ENCODE measurements at places on chromosomes 5 and 9.

GRCh38 chr5:39353717-39354399 is 10.4 kb downstream of the C9 start:
- no peak for DNase-seq

- DNase-seq = no peak
Observed at GRCh38 chr5:15135661-15136060, 264.1 kb upstream of the ANKH start.

GRCh38 chr9:79692857-79693571 is 121.2 kb downstream of the TLE4 start:
- DNase-seq = no peak

DNA sequence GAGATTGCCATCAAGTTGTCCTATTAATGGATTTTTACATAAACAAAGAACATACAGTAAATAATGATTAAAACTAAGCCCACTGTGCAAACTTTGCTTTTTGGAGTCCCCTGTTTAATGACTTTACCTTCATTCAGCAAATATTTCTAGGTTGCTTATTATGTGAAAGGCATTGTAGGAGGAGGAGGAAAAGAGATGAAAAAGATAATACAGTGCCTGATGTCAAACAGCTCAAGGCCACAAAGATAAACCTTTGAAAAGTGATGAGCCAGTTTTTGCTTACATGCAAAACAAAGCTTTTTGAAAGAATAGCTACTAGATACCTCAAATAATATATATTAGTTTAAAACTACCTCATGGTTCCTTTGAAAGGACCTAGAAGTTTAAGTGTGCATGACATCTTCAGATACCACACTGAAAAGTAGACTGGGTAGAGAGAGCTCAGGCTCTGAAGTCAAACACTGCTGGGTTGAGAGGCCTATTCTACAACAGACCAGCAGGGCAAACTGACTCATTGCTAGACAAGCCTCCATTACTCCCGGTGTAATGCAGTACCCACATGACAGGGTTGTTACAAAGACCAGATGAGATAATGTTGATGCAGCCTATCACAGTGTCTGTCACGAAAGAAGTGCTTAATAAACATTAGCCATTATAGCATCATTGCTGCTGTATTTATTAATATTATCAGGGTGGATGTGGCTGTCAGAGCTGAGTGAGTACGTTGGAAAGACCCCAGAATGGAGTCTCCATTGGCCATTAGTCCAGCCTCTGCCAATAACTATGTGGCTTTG is 11.8 kb downstream of the DEPDC1B start:
- DNase-seq = no peak

- no peak for DNase-seq
Observed at GRCh38 chr5:4661326-4661725, 478.8 kb upstream of the ADAMTS16 start.

- no peak for DNase-seq
Observed at GRCh38 chr9:92709954-92710353, 40.0 kb upstream of the IPPK start.

DNA sequence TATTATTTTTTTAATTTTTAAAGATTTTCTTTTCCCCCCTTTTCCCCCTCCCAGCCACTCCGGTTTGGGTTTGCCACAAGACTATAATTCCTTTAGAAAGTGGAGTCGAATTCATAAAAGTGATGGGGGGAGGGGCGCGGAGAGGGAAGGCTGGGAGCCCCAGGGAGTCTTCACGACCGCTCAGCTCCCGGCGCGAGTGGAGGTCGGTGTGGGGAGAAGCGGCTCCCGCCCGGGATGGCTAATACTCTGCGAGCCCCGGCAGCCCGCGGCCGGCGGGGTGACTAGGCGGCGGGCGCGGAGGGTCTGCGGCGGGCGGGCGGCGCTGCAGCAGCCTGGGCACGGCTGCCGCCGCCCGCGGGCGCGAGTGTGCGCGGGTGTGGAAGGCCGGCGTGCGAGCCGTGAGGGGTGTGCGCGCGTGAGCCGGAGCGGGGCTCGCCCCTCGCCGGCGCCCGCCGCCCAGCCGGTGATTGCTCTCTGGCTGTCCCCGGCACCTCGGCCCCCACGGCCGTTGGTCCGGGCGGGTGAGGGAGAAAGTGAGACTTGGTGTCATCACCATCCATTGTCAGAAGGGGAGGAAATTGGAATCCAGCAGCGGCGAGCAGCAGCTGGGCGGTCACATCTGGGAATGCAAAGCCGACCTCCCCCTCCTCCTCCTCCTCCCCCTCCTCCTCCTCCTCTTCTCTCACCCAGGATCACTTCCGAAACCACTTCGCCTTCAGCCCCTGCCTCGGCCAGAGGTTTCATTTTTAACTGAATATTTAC is at the start of gene PARP8:
Gene PARP8 (plus strand): TSS at position 377 of the 762 bp plus-strand sequence. CDS start 459 bp downstream, outside the sequence.
- peak; percentile 36 for DNase-seq

- DNase-seq = no peak
Observed at GRCh38 chr5:56803894-56804293, 11.5 kb upstream of the MAP3K1 start.

DNA sequence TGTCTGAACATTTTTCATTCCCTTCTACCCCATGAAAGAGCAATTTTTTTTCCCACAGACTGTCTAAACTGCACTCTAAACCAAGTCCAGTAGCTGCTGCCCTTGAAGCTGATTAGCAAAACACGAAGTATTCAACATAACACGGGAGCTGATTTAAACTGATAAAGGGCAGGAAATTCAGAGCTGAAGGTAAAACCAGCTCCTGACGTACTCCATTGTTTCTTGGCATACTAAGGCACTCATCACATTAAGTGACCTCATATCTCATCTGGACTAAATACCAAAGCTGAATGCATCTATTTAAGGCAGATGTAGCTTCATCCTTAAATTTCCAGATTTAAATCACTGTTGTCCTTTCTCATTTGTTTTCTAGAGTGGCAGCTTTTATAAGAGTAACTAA is 12.0 kb downstream of the GDF9 start:
- no peak for DNase-seq

- no peak for DNase-seq
Observed at GRCh38 chr9:68941780-68942459, 72.0 kb downstream of the PRKACG start.

DNA sequence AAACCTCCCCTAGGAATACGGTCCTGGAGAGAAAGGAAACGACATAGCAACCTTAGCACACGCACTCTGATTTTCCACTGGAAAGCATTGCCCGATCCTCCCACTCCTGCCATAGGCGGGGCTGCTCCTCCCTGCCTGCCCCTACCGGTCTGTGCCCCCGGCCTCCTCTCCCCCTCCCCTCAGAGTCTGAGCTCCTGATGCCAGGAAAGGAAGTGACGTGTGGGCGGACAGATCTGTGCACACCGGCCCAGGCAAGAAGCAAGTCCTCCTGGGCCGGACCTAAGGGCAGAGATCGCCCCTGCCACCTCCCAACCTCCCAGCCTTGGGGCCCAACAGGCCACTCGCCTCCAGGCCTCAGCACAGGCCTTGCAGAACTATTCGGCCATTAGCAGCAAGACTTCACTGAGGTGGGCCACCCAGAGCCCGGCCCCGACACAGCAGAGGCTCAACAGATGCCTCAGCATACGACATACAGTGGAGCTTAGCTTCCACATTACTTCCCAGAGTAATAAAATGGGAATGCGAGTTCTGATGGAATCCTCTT is 7.2 kb downstream of the NINJ1 start:
- DNase-seq = peak; percentile 42

GRCh38 chr9:112056996-112057395 is 118.1 kb downstream of the SUSD1 start:
- no peak for DNase-seq

- DNase-seq = no peak
Observed at GRCh38 chr5:164027738-164028137, 522.3 kb downstream of the MAT2B start.

DNA sequence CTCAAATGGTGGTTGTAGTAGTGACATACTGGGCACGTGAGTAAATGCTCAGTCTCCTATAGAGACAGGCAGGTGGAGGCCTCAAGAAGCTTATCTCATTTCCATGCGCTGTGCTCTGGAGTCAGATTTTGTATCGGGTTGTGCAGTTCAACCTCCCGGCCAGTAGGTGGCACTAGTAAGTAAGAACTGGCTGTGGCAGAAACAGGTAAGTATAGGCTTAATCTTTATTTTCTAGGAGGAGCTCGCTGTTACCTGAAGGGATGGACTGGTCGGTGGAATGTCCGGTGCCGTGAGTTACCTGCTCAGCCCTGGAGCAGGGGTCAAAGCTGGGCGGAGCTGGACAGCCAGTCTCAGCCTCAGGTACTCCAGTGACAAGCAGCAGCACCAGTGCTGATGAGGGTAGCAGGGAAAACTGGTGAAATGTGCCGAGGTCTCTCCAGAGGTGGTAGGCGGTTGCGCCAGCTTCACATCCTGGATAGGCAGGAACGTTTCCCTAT is 880.1 kb upstream of the SEMA6A start:
- DNase-seq = no peak

DNA sequence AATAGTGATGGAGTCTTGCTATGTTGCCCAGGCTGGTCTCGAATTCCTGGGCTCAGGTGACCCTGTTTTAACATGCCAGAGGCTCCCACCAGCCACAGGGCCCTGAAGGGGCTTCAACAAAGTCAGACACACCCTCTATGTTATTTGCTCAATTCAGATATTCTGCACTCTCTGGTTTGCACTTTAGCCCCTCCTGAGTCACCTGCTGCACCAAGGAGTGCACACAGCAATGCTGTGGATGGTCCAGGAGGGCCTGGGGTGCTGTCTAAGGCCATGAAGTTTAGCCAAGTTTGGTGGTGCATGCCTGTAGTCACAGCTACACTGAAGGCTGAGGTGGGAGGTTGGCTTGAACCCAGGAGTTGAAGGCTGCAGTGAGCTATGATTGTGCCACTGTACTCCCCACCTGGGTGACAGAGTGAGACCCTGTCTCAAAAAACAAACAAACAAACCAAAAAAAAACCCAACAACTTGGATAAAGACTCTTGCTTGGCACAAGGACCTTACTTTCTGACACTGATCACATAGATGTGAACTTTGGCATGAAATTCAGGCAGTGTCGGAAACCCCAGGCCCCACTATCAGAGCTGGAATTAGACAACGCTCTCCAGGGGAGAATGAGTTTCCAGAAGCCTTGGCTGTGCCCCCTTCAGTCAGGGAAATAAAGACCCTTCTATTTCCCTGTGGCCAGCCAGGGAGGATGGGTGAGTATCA is 39.7 kb upstream of the CDKN2AIPNL start:
- no peak for DNase-seq

Data from left renal pelvis (tissue), 4 donors.